ENCODE measurements at places on chromosomes 13 and 19.
A peak's percentile ranks its signal among the peaks of the same experiment; 100 is the strongest.

GRCh38 chr13:39811696-39812095 lies 156.2 kb downstream of the COG6 start:
- no peak for DNase-seq

GRCh38 chr19:49439836-49440235 lies 1.5 kb downstream of the SLC17A7 start:
- DNase-seq: no peak

DNA sequence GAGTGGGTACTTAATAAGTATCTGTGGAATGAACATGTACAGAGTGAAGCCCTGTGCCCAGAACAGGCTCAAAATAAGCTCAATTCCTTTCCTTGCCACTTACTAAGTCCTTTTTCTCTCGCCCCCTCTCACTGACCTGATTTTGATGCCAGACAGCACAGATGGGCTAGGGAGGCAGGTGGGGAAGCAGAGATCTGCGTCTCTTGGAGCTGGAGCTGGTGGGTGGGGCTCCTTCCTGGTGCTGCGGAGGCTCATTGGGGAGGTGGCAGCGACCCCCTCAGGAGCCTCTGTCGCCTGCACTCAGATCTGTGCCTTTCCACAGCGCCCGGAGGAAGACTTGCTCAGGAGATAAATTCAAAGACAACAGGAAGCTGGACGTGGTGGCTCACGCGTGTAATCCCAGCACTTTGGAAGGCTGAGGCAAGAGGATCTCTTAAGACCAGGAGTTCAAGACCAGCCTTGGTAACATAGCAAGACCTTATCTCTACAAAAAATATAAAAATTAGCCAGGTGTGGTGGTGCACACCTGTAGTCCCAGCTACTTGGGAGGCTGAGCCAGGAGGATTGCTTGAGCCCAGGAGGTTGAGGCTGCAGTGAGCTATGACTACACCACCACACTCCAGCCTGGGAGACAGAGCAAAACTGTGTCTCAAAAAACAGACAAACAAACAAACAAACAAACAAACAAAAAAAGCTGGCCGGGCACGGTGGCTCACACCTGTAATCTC lies 14.6 kb downstream of the AKT2 start:
- no peak for DNase-seq

GRCh38 chr13:26220575-26220974 lies 1.5 kb downstream of the RNF6 start:
- DNase-seq: no peak

- DNase-seq: peak; percentile 84
Observed at GRCh38 chr19:50835785-50836542, 2.6 kb upstream of the KLK15 start.

GRCh38 chr13:35646056-35646774 lies 169.7 kb upstream of the MAB21L1 start:
- no peak for DNase-seq

DNA sequence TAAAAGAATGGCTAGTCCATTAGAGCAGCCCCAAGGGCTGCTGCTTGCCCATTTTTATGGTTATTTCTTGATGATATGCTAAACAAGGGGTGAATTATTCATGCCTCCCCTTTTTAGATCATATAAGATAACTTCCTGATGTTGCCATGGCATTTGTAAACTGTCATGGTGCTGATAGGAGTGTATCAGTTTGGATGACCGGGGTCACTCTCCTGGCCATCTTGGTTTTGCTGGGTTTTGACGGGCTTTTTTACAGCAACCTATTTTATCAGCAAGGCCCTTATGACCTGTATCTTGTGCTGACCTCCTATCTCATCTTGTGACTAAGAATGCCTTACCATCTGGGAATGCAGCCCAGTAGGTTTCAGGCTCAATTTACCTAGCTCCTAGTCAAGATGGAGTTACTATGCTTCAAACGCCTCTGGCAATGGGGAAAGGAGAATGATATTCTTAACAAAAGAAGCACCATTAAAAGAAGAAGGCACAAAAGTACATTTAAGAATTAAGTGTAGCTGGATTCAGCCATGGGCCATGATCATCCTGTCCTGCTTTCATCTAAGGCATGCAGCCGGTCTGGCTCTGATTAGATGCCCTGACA lies 1156.0 kb downstream of the PCDH9 start:
- no peak for DNase-seq

GRCh38 chr19:55703790-55704215 lies 28.8 kb downstream of the EPN1 start:
- no peak for DNase-seq

GRCh38 chr13:93751117-93751516 lies 524.5 kb downstream of the GPC6 start:
- no peak for DNase-seq

DNA sequence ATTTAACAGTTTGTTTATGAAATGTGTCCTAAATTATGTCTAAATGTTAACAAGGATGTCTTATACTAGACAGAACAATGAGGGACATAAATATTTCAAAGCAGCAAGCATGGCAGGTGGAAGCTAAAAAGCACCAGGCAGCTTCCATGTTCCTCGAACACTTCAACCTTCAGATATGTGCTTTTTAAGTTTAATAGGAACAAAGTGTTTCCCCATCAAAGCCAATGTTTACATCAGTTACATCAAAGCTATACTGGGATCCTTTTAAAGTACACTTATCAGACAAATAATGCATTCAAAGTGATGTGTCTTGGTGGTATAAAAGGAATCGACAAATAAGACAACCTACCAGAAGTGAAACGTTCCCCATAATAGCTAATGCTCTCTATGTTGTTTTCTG lies 2841.1 kb upstream of the PCDH20 start:
- no peak for DNase-seq

DNA sequence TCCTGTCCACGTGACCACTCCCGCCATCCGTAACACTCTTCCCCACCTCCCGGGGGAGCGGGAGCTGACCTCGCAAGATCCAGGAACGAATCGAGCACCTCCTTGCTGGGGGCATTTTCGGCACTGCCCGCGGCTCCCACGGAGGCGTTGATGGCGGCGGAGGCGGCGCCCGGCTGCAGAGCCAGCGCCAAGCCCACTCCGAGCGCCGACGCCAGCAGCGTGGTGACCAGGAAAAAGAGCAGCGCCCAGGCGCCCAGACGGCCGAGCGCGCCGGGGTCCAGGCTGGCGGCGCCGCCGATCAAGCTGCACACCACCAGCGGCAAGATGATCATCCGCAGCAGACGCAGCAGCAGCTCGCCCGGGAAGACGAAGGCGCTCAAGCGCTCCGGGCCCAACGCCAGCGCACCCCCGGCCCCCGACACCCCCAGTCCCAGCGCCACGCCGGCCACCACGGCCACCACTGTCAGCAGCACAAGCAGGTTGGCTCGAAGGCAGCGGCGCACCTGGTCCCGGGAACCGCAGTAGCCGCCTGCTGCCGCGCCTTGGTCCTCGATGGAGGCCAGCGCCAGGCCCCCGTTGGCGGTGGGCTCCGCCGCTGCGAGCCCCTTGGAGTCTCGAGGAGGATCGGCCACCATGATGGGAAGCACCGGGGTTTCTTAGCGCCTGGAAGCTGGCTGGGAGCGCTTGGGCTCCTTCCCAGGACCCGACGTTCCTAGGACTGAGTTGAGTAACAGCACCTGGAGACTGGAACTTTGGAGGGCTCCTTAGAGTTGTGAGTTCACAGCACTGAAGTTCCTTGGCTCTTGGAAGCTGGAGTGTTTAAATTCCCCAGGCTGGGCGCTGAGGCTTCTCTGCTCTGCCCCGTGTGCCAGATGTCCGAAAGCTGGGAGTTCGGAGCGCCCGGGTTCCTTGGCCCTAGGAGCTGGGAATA lies 798 bp downstream of the SLC1A5 start:
- DNase-seq: peak; percentile 75

- DNase-seq: no peak
Observed at GRCh38 chr13:57734306-57734705, 102.8 kb downstream of the PCDH17 start.

GRCh38 chr19:15432018-15432494 lies 13.3 kb upstream of the AKAP8L start:
- peak; percentile 79 for DNase-seq

- peak; percentile 73 for DNase-seq
Observed at GRCh38 chr19:4676955-4677731, 7.0 kb upstream of the MYDGF start.

GRCh38 chr19:28700176-28700575 lies 512.8 kb downstream of the UQCRFS1 start:
- DNase-seq: no peak

DNA sequence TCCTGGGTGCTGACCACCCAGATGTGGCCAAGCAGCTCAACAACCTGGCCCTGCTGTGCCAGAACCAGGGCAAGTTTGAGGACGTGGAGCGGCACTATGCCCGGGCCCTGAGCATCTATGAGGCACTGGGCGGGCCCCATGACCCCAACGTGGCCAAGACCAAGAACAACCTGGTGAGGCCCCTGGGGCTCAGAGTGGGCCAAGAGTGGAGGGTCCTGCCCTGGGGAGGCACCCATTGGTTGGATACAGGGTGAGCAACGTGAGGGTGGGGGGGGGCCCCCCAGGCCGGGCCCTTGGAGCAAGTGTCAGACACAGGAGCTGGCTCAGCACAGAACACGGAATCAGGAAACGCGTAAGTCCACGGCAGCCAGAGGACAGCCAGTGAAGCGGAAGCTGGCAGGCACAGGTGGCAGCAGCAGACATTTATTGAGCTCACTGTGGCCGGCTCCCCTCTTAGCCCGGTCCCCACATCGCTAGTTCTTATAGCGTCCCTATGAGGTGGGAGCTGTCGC lies 8.9 kb downstream of the KLC3 start:
- DNase-seq: no peak

- DNase-seq: no peak
Observed at GRCh38 chr13:71350886-71351285, 516.1 kb downstream of the DACH1 start.

DNA sequence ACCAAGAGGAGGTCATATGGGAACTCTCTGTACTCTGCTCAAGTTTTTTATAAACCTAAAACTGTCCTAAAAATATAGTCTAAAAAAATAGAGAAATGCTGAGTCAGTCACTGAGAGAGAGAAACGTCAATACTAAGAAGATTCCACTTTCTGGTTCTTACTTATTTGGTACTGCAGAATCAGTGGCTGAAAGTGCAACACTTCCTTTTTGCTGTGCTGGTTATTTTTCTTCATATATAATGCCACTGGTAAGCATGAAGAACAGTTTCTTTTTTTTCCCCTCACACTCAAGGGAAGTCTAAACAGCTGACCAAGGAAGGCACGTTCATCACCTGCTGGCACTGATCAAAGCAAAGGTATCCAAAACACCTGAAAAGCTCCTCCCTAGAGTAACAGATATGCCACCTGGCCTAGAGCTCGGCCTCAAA lies 44.3 kb upstream of the N4BP2L1 start:
- no peak for DNase-seq

DNA sequence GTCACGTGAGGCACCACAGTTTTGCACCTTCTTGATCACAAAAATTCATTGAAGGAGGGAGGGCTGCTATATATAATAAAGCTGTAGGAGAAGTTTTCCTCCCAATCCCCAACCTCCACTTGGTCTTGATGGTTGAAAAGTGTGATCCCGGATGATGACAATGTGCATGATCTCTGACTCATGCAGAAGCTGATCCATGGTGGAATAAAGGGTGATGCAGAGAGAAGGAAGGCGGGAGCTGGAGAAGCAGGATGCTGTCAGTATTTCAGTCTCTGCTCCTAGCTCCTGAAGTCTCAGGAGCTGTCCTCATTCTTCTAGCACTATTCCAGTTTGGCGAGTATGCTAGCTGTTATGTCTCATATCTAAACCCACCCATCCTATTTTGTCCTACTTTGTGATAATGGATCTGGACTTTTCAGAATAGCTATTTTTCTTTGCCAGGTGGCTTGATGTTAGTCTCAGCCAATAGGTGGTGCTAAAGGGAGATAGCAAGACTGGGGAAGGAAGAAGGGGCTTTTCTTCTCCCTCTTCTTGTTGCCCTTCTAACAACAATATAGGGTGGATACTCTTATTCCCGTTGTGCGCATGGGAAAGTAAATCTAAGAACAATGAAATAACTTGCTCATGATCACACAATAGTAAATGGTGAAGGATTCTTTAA lies 65.6 kb upstream of the HTR2A start:
- no peak for DNase-seq

GRCh38 chr13:48994706-48995105 lies 19.0 kb downstream of the FNDC3A start:
- no peak for DNase-seq

- peak; percentile 12 for DNase-seq
Observed at GRCh38 chr13:102770435-102770834, 3.2 kb downstream of the TEX30 start.

GRCh38 chr19:18007044-18007916 lies 690 bp upstream of the ARRDC2 start:
- DNase-seq: peak; percentile 98

GRCh38 chr13:75224053-75224742 lies 257.8 kb downstream of the TBC1D4 start:
- DNase-seq: no peak

Measured in HuH-7.5 (cell line).